ENCODE measurements at places on chromosomes 1 and 21. TPM values are rescaled to one million over a fixed set of nuclear protein-coding genes. Genes with fewer than 3 reads are reported as not detected.

DNA sequence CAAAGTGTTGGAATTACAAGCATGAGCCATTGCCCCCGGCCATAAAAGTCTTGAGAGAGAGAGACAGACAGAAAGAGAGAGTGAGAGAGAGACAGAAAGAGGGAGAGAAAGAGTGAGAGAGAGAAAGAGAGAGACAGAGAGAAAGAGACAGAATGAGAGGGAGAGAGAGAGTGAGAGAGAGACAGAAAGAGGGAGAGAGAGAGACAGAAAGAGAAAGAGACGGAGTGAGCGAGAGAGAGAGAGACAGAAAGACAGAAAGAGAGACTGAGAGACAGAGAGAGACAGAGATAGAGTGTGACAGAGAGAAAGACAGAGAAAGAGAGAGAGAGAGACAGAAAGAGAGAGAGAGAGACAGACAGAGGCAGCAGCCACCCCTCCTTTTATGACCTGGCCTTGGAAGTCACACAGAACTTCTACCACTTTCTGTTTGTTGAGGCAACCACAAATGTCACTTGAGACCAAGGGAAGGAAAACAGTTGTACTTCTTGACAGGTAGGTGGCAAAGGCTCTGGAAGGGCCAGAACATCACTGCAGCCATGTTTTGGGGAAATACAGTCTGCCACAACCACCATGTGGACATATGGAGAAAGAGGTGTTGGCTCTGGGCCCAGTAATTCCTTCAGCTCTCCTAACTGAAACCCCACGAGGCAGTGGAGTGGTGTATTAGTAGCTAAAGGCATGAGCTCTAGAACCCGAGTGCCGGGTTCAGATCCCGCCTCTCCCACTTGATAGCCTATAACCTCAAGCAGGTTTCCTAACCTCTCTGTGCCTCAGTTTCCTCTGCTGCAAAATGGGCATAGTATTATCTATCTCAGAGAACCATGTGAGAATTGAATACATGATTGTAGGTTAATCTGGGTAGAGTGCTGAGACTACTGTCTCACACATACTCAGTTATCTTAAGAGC lies 50.6 kb downstream of the TNFRSF8 start:
- H3K27ac ChIP-seq, result no peak overlapping the region
- no peaks in the 10 kb centered on the region for H3K27me3 ChIP-seq
- peaks cover 8% of the 10 kb centered on the region for H3K4me1 ChIP-seq
- H3K36me3 ChIP-seq, result no peaks in the 10 kb centered on the region

DNA sequence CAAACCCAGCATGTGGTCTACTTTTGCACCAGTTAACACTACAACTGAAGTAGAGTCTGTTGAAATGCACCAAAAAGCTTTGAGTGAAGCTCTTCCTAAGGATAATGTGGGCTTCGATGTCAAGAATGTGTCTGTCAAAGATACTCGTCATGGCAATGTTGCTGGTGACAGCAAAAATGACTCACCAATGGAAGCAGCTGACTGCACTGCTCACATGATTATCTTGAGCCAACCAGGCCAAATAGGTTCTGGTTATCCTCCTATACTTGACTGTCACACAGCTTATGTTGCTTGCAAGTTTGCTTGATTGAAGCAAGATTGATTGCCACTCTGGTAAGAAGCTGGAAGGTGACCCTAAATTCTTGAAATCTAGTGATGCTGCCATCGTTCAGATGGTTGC lies 85.2 kb downstream of the DENND1B start:
- H3K4me3 ChIP-seq, result no peak overlapping the region
- H3K27me3 ChIP-seq, result no peaks in the 10 kb centered on the region
- no peak overlapping the region for H3K27ac ChIP-seq
- H3K36me3 ChIP-seq, result peaks cover 17% of the 10 kb centered on the region
- peaks cover 14% of the 10 kb centered on the region for H3K4me1 ChIP-seq
- no peak for DNase-seq

- no peaks in the 10 kb centered on the region for H3K36me3 ChIP-seq
- H3K27ac ChIP-seq, result no peak overlapping the region
- H3K27me3 ChIP-seq, result peaks cover 9% of the 10 kb centered on the region
- peaks cover 43% of the 10 kb centered on the region for H3K4me1 ChIP-seq
Observed at GRCh38 chr1:200739702-200740570, 1.2 kb downstream of the CAMSAP2 start.

DNA sequence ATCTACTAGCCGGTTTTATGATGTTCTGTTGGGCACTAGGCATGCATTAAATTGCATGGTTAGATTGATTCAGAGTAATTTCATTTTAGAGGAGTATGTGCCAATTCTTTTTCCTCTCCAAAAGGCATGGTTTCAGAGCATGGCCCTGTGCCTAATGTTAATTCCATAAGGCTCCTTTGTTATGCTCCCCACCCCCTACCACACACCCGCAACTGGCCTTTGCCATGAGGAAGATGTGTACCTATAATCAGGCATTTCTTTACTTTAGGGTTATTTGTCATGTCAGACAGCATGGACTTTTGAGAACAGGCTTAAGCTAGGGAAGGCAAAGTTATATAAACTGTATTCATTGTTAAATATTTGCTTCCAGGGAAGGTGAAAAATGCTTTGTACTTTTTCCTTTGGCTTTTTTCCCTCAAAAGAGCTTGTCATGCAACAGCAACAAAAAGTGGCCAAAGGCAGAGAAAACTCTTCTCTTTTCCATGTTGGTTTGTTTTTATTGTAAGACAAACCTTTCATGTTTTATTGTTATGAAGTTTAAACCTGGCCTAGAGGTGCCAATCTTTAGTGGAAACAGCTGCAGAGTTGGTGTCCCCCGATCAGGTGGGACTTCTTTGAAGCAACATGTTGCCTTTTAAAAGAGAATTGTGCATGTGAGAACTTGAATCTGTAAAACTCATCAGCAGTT lies 24.3 kb upstream of the NBL1 start:
- peaks cover 10% of the 10 kb centered on the region for H3K36me3 ChIP-seq
- no peak overlapping the region for H3K4me3 ChIP-seq
- H3K4me1 ChIP-seq, result peaks cover 43% of the 10 kb centered on the region
- no peaks in the 10 kb centered on the region for H3K27me3 ChIP-seq
- no peak overlapping the region for H3K27ac ChIP-seq

DNA sequence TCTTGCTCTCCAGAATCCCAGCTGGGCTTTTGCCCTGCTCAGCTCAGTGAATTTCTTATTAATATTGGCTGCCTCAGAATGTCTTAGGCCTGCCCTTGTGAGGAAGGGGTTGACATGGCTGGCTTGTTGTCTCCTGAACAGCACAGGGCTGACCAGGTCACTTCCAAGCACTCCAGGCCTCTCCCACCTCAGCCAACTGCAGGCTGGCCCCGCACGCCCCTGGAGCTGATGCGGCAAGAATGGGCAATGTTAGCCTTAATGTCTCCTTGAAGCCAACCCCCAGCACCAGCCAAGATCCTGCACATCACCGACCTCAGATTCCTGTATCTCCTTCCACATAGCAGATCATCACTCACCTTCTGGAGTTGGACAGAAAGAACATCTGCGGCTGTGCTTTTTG lies 598.6 kb downstream of the AJAP1 start:
- no peaks in the 10 kb centered on the region for H3K4me1 ChIP-seq
- no peaks in the 10 kb centered on the region for H3K27me3 ChIP-seq
- no peak for DNase-seq
- peaks cover 7% of the 10 kb centered on the region for H3K36me3 ChIP-seq
- no peak overlapping the region for H3K27ac ChIP-seq

GRCh38 chr1:63951059-63951946 lies 177.5 kb downstream of the ROR1 start:
- H3K4me1 ChIP-seq, result no peaks in the 10 kb centered on the region
- no peak overlapping the region for H3K27ac ChIP-seq
- H3K27me3 ChIP-seq, result peaks cover 4% of the 10 kb centered on the region
- H3K36me3 ChIP-seq, result peaks cover 2% of the 10 kb centered on the region
- H3K4me3 ChIP-seq, result no peak overlapping the region
- no peak for DNase-seq

DNA sequence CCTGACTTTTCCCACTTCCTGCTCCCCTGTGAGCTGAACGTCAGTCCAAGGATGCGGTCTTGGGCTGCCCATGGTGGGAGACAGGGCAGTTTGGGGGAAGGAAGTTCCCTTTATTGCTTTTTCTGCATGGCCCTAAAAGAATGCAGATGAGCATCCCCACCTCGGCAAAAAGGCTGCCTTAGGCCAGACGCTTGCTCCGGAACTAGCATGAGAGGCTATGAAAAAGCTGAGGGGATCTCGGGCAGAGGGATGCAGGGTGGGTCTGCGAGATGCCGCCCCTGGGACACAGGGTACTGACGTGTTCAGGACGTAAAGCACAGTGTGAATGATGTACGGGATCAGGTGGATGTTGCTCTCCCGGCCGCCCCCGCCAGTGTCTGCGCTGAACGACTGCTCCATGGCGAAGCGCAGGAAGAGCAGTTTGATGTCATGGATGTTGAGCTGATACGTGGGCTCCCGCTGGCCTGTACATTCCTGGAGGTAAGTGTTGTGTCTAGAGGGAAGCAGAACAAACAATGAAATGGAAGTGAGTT lies 125.8 kb downstream of the UBR4 start:
- H3K27me3 ChIP-seq, result no peaks in the 10 kb centered on the region
- H3K36me3 ChIP-seq, result peaks cover 8% of the 10 kb centered on the region
- H3K27ac ChIP-seq, result no peak overlapping the region
- peaks cover 2% of the 10 kb centered on the region for H3K4me1 ChIP-seq
- H3K4me3 ChIP-seq, result no peak overlapping the region

GRCh38 chr1:68132426-68133130 lies 82.2 kb upstream of the DIRAS3 start:
- H3K27ac ChIP-seq, result no peak overlapping the region
- no peaks in the 10 kb centered on the region for H3K27me3 ChIP-seq
- H3K4me3 ChIP-seq, result no peak overlapping the region
- DNase-seq, result no peak
- H3K4me1 ChIP-seq, result no peaks in the 10 kb centered on the region
- H3K36me3 ChIP-seq, result no peaks in the 10 kb centered on the region

GRCh38 chr1:2381741-2382620 lies 9.4 kb downstream of the MORN1 start:
- no peaks in the 10 kb centered on the region for H3K27me3 ChIP-seq
- H3K27ac ChIP-seq, result no peak overlapping the region
- H3K4me3 ChIP-seq, result no peak overlapping the region
- H3K4me1 ChIP-seq, result no peaks in the 10 kb centered on the region

DNA sequence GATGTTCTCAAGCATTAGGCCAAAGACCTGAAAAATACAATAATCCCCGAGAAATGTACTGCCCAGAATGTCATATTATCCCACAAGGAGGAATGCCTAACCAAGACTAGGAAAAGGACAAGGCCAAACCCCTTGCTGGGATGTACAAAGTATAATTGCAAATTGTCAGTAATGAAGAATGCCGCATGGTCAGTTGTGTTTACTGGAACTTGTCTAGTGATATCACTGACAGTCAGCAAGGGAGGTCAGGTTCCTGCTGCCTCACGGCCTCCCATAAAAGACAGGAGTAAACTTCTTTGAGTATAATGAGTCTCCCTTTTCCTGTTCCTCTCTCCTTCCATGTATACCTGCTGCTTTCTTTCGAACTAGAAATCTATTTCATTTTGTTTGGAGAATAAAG lies 222.8 kb downstream of the RHOU start:
- no peak overlapping the region for H3K27ac ChIP-seq
- no peaks in the 10 kb centered on the region for H3K27me3 ChIP-seq
- no peak for DNase-seq
- no peaks in the 10 kb centered on the region for H3K36me3 ChIP-seq

DNA sequence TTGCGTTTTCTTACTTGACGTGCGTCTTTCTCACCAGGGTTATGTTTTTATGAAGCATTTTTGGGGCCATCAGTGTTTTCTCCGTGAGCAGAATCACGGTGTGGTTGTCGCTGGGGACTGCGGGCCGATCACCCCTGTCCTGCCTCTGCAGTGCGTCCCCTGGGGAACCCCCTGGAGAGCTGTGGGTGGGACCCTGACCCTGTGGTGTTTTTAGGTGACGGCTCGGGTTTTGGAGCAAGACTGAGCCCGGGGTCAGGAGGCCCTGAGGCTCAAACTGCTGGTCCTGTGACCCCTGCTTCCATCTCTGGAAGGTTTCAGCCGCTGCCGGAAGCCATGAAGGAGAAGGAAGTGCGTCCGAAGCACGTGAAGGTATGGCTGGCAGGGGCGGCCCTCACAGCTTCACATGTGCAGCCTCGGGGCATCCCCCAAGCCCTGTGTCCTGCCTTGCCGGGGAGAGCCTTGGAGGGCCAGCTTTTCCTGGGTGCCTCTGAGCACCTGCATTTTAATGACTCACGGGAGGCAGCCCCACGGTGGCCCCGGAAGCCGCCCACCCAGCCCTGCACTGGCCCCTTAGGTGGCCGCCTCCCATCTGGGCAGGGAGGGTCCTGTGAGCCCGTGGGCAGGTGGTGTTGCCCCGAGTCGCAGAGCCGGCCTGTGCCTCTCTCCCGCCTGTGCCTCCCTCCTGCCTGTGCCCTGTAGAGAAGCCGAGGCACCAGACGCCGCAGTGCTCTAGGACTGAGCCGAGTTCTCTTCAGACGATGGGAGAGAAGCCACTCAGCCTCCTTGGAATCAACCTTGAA lies 36.7 kb upstream of the DIP2A start:
- no peaks in the 10 kb centered on the region for H3K36me3 ChIP-seq
- H3K4me3 ChIP-seq, result no peak overlapping the region
- no peaks in the 10 kb centered on the region for H3K27me3 ChIP-seq
- no peak overlapping the region for H3K27ac ChIP-seq
- no peak for DNase-seq

GRCh38 chr1:235239851-235240250 lies 78.8 kb upstream of the RBM34 start:
- no peaks in the 10 kb centered on the region for H3K27me3 ChIP-seq
- peak overlapping the region; percentile 70 for H3K27ac ChIP-seq
- no peak overlapping the region for H3K4me3 ChIP-seq
- peaks cover 30% of the 10 kb centered on the region for H3K4me1 ChIP-seq
- no peak for DNase-seq
- H3K36me3 ChIP-seq, result peaks cover 16% of the 10 kb centered on the region

- peaks cover 3% of the 10 kb centered on the region for H3K27me3 ChIP-seq
- no peak overlapping the region for H3K4me3 ChIP-seq
- no peaks in the 10 kb centered on the region for H3K36me3 ChIP-seq
- DNase-seq, result peak; percentile 47
Observed at GRCh38 chr21:42818328-42818749, 61.0 kb downstream of the WDR4 start.

C1orf94 gene
- not detected for total RNA-seq

ARTN gene
- total RNA-seq, result 0.25 TPM

POU2F1 gene
- 19.7 TPM for total RNA-seq

CD101 gene
- total RNA-seq, result not detected

NID1 gene
- total RNA-seq, result not detected

NBPF6 gene
- 0.16 TPM for total RNA-seq

GBP6 gene
- 0.10 TPM for total RNA-seq

VWA5B1 gene
- not detected for total RNA-seq

GUCA2B gene
- not detected for total RNA-seq

SH3BGR gene
- 2.8 TPM for total RNA-seq

OR14K1 gene
- not detected for total RNA-seq

DCDC2B gene
- total RNA-seq, result not detected
